ENCODE measurements at places on chromosomes 1 and 21.

- no peak for DNase-seq
These were observed 46.8 kb upstream of the COX20 start for GRCh38 chr1:244788493-244789275.

- no peak for DNase-seq
These were observed 31.7 kb downstream of the GALNT2 start for GRCh38 chr1:230098723-230099122.

DNA sequence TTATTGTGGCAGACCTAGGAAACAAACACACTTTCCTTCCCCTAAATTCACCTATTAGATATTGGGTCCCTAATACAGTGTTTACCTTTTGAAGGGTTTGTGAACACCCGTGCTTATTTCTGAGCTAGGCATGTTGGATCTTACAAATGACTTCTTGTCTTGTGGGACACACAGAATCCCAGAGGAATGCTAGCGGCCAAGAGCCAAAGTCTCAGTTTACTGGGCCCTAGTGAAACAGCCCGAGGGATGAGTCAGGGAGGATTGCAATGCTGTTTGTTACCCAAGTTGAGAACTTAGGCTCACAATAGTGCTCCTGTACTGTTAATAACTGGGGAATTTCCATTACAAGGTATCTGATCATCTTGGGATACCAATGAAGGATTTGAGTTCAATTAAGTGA is 100.1 kb upstream of the AKT3 start:
- DNase-seq = no peak

DNA sequence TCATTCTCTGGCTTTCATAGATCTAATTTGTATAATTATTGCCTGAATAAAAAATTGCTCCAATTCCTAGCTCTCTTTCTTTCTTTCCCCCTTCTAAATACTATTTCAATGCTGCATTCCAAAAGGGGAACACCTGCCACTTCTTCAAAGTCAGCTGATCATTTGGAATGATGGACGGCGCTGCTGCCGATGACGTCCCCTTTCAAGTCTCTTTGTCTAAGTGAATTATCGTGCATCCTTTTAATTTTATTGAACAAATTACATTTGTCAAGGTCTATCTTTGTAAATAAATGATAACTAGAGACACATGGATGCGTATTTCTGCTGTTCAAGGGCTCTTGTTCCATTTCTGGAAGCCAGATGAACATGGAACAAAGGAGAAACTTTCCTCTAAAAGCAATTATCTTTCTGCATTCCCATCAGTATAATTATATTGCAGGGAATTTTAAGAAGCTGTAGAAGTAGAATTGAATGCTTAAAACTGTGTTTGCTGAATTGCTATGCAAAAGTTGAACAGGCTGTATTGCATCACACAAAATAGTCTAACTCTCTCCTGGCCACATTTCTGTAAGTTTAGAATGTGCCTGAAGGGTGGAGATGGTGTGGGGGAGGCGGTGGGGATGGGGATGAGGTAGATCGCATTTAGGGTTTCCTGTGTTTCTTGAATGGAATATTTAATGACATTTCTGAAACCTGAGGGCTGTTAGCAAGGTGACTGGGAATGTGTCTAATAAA is 191.9 kb upstream of the LMO4 start:
- no peak for DNase-seq

DNA sequence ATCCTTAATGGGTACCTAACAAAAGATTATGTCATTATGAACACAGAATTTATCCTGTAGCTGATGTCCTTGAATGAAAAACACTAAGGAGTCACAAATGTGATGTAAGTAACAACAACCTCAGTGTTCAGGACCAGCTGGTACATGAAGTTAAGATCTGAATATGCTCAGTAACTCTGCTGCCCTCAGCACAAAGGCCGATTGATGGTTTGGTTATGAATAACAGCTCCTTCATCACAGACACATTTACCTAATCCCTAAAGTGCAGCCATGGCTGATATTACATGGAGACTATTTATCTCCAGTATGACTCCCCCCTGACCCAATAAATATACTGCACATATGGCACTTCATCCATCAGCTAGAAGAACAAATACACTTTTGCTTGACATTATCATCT is 75.2 kb downstream of the PLPPR5 start:
- DNase-seq = no peak

DNA sequence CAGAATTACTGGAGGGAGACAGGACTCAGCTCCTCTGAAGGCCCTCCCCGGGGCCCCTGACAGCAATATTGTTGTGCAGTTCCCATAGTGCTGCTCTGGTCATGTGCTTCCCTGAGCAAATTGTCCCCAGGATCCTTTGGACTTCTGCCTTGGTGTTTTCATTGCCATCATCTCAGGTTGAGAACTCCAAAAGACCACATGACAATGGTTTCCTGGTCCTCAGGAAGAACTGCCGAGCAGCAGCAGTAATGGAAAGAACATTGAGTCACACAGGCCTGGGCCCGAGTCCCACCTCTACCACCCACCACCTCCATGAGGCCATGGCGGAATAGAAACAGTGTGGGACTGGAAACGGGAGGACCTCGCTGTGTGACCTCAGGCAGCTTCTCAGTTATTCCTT is 6.3 kb upstream of the CTTNBP2NL start:
- DNase-seq = no peak

GRCh38 chr1:23422241-23422877 is 2.2 kb downstream of the TCEA3 start:
- no peak for DNase-seq

- no peak for DNase-seq
These were observed 6.9 kb upstream of the ETV3 start for GRCh38 chr1:157145076-157145475.

GRCh38 chr1:13779930-13780329 is 79.9 kb downstream of the PRDM2 start:
- DNase-seq = no peak

DNA sequence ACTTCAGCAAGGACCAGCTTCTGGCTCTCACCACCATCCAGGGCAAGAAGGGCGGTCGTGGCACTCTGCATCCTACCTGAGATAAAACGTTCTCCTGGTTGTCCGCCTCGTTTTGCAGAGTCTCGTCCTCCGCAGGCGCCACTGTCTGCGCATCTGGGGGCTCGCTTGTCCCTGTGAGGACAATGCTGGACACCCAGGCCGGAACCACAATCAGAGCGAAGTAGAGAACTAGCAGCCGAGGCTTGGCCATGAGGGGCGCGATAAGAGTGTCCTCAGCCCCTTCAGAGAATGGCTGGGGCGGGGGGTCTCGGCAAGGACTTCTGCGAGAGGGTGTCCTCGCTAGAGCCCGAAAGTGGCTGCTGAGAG is 505 bp downstream of the OLFML2B start:
- no peak for DNase-seq

GRCh38 chr1:7317888-7318287 is 453.2 kb upstream of the VAMP3 start:
- DNase-seq = no peak

DNA sequence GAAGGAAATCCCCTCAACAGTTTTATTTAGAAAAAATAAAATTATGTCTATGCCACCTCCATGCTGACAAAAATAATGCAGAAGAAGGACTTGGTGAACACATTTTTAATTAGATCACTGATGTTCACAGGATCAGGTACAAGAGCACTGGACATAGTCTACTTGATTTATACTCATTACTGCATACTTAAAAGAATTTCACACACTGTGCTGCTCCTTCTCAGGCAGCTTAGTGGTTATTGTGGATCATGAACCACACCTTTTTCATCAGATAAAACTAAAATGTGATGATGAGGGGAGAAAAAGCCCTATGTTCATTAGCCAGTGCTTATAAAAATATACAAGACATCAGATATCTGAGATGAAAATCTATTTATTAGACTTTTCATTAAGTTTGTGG is 103.3 kb upstream of the DPH5 start:
- DNase-seq = no peak

DNA sequence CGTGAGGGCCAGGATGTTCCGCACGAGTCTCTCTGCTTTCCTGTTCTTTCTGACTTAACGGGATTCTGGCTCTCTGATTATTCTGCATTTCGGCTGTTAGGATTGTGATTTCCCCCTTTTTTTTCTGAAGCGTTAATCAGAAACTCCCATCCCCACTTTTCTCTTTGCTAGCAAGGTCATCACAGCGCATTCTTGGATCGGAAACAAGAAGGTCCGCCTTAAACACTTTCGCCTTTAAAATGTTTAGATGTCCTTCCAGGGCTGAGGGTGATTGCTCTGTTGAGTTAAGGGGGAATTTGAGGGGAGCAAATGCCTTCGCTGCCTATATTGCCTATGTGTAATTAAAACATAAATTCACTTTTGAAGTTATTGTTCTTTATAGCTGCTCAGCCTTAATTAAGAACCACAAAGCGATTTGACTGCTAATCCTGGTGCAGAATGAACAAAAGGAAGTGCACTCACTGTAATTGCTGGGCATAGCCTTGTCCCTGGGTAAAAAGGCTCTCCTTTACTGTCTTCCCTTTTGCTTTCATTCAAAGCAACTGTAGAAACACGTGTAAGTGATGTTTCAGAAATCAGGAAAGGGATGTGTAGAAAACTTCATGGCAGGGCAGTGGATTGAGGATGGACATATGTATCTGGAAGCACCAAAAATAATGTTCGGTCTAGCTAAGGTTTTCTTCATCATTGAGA is 1.2 kb downstream of the LAMC1 start:
- no peak for DNase-seq

- DNase-seq = no peak
These were observed 27.4 kb downstream of the C1orf116 start for GRCh38 chr1:207004931-207005830.

DNA sequence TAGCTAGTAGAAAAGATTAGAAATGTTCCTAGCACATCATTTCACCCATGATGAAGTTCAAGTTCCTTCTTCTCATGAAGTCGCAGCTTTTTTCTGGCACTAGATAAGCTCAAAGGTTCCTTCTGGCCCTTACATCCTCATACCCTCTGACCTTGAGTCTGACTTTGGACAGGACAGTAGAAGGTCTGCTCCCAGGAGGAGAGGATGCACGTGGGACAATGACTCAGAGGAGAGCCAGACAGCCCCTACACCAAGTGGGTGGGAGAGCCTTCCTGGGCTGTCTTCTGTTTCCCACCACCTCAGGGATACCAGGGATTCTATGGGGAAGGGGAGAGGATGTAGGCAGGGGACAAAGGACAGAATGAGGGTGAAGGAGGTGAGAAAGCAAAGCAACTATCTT is 86.0 kb downstream of the HHIPL2 start:
- no peak for DNase-seq

GRCh38 chr1:74570797-74571492 is 58.5 kb upstream of the LRRC53 start:
- no peak for DNase-seq

DNA sequence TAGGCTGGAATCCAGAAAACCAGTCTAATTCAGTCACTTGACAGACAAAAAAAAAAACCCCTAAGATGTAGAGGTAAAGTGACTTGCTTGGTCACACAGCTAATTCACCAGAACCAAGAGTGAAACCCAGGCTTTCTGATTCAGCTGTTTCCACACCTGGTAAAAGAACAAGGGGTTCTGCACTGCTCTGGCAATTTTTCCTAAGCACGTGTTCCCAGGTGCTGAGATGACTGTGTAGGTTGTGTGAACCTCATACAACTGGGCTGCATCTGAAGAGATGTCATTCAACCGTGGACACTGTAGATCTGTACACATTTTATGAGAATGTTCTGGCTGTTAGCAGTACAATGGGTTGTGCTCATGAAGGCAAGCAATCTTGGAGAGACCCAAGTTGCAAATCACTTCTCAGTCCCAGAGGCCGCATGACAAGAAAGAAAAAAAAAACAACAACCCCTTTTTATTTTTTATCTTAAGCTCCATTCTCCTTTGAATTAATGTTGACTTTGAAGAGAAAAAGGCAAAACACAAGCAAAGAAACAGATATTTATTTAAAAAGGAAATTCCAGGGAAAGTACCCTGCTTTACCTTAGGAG is 95.4 kb downstream of the INTS7 start:
- DNase-seq = no peak

- DNase-seq = no peak
These were observed 159.7 kb upstream of the CXADR start for GRCh38 chr21:17352996-17353655.

GRCh38 chr1:241077386-241078147 is 279.4 kb downstream of the RGS7 start:
- DNase-seq = no peak

- no peak for DNase-seq
These were observed 1.7 kb downstream of the GJB4 start for GRCh38 chr1:34761176-34761761.

GRCh38 chr1:78687914-78688313 is 38.3 kb downstream of the IFI44 start:
- no peak for DNase-seq

GRCh38 chr1:82893712-82894470 is 1093.2 kb downstream of the ADGRL2 start:
- DNase-seq = no peak

- DNase-seq = no peak
These were observed 1.2 kb downstream of the OR2T1 start for GRCh38 chr1:248404024-248404423.

DNA sequence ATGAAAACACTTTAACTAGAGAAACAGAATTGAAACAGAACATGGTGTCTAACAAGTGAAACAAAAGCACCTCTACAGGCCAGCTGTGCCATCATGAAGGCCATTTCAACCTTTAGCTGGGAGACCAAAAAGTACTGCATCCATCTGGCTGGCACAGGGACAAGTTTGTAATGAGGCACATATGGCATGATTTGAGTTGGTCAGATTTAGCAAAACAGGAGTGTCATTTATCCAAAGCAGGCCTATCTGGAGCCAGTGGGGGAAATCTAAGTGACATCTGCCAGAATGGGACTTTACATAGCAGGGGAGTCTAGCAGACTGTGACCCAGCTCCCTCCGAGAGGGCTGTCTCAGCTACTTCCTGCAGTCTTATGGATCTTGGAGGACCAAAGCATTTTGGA is 51.9 kb downstream of the DNTTIP2 start:
- DNase-seq = no peak

DNA sequence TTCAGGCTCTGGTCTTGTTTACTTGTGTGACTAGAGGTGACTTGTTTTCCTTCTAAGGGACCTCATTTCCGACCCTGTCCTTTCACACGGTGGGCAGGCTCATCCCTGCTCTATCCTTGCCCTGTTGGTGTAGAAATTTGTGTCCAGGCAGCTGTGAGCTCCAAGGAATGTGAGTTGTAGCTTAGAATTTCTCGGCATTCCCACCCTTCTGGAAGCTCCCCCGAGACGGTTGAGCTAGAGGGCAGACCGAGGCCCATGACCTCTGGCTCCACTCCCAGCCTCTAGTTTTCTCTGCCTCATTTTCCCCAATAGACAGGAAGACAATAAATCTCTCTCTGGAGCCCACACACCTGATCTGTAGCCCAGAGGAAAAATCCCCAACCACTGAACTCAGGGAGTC is 100.9 kb downstream of the NAV1 start:
- DNase-seq = no peak

- no peak for DNase-seq
These were observed 27.4 kb downstream of the RRP15 start for GRCh38 chr1:218312509-218312908.

GRCh38 chr1:168521401-168522000 is 22.3 kb downstream of the XCL2 start:
- no peak for DNase-seq

GRCh38 chr21:46304437-46304836 is 18.3 kb downstream of the YBEY start:
- DNase-seq = no peak
